ENCODE measurements at places on chromosomes 4 and X.

- no peak for DNase-seq
Measured at GRCh38 chr4:31360786-31361185, 640.6 kb downstream of the PCDH7 start.

- DNase-seq, result no peak
Measured at GRCh38 chr4:139763205-139763604, 97.6 kb downstream of the MGST2 start.

DNA sequence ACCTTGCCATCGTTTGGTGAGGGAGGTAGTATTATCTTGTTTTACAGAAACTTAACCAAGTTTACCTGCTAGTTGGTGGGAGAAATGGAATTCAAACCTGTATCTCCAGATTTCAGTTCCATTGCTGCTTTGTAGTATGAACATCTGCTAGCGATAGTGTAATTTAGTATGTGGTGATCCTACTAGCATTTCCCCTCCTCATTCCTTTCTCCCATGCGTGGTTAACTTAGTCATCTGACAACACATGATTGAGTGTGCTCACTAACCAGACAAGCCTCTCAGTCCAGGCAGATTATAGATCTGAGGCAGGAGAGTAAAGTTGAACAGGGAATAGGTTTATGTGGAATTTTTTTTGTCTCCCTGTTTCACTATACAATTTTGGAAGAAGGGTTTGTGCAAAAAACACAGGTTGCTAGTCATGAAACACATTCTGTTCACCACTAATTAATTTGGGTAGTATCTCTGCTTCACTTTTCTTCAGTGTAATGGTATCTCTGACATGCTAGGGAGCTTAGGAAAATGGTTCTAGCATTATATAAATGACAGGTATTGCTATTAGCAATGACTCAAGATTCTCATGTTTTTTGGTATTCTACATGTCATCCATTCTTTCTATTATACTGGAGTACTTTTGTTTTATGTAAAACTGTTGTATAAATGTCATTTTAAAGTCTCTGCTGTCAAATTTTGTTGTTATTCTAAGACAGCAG is 21.7 kb downstream of the RBPJ start:
- no peak for DNase-seq

GRCh38 chr4:176441594-176441993 is 121.8 kb downstream of the SPCS3 start:
- DNase-seq, result no peak

- no peak for DNase-seq
Measured at GRCh38 chr4:149784018-149784417, 31.6 kb downstream of the IQCM start.

GRCh38 chrX:67692246-67692645 is 148.4 kb downstream of the AR start:
- no peak for DNase-seq

GRCh38 chrX:111355523-111356115 is 56.4 kb downstream of the DCX start:
- DNase-seq, result no peak

DNA sequence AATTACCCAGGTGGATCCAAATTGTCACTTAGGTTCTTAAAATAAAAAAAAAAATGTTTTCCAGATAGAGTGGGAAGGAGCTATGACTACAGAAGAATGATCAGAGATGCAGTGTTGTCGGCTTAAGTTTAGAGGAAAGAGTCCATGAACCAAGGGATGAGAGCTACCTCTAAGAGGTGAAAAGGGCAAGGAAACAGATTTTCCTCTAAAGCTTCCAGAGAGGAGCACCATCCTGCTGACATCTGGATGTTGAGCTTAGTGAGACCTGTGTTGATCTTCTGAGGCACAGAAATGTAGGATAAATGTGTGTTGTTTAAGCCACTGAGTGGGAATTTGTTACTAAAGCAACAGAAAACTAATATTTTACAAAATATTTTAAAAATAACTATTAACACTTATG is 498.7 kb downstream of the SPOCK3 start:
- no peak for DNase-seq

- no peak for DNase-seq
Measured at GRCh38 chr4:12701384-12701783, 782.8 kb downstream of the RAB28 start.

GRCh38 chr4:148164557-148164956 is 277.7 kb downstream of the NR3C2 start:
- DNase-seq, result no peak

DNA sequence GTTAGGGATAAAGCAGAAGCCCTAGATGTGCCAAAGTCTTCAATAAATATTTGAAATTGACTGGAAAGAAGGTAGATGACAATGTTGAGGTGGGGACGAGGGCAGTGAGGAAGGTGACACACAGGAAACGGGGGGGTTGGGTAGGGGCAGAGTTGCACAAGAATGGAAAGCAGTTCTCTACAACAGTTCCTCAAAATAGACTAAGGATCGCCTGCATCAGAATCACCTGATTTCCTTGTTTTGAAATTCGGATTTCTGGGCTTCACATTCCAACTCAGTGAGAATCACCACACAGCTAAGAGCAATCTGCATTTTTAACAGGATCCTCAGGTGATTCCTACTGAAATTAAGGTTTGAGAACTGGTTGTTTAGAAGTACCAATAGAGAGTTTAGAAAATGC is 70.6 kb downstream of the ARFIP1 start:
- no peak for DNase-seq

GRCh38 chrX:105191878-105192277 is 28.6 kb downstream of the TEX13A start:
- DNase-seq, result no peak

DNA sequence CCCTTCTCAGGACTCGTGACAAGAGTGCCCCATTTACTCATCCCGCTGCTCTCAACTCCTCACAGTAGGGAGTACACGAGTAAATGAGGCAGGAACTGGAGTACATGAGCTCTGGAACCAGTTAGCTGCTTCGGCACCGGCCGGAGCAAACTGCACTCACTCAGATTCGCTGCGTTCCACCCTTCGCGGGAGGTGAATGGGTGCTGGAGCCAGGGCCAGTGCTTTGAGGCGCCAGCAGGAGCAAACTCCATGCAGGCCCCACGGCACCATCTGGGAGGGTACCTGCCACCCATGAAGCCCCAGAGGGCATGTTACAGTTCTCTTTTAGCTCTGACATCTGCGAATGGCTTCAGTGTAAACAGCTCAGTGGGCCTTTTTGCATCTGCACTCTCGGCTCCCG is 315.5 kb upstream of the GK2 start:
- DNase-seq, result no peak

GRCh38 chrX:107429090-107429489 is 20.4 kb upstream of the FRMPD3 start:
- peak; percentile 13 for DNase-seq

DNA sequence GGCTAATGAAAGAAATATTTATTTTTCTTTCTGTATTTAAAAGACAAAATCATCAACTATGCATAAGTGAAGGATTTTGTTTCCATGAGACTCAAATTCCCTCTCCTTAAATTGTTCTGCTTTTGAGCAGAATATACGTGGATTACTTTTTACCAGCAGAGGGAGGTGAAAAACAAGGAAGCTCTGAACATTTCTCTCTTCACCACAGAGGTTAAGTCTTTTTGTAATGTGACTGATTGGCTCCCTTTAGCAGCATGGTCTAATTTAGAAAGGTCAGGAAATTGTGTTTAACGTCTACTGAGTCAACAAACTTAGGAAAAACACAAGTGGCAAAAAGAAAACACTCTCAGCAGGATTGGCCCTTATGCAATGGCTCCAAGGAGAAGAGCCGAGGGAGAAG is 55.1 kb upstream of the F9 start:
- DNase-seq, result no peak

- DNase-seq, result no peak
Measured at GRCh38 chr4:70473679-70474078, 1.7 kb downstream of the MUC7 start.

DNA sequence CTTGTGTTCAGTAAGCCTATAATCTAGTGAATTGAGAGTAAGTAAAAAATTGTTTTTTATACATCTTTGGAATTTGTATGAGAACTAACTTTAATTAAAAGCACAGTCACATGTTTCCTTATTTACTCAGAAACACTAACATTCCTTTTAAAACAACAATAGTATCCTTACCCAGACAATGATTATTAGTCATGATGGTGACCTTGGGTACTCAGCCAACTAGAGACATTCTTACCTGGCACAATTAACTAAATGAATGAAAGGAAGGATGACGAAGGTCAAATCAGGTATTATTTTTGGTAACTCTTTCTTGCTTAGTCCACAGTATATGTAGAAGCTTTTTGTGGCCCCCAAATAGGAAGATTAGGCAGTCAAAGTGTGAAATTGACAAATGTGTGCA is 901.0 kb downstream of the FAT4 start:
- DNase-seq, result no peak

DNA sequence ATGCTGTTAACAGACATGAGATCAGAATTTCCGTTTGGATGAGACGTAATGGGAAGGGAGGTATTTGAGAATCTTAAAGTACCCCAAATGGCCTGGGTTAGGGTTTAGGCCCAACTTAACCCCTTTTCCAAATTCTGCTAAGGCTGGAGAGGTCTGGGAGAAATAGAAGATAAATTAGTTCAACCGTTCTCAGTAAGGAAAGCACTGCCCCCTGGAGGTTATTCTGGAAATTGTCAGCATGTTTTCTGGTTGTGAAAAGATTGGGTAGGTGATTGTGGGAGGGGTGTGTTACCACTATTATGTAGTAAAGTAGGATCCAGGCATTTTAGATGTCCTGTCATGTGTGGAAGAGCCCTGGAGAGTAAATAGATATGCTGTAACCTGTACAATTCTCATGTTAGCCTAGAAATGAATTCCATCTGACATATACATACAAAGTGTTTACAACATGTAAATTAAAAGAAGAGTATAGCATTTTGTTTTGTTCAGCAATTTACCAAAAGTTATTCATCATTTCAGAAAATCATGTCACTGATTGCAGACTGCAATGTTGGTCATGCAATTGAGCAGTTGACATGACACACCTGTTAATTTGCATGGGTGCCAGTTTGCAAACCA is 26.8 kb upstream of the GRXCR1 start:
- DNase-seq, result peak; percentile 21

GRCh38 chrX:133175605-133176004 is 42.5 kb downstream of the TFDP3 start:
- DNase-seq, result no peak

GRCh38 chr4:110085131-110085530 is 113.3 kb downstream of the ELOVL6 start:
- DNase-seq, result no peak

GRCh38 chr4:17619416-17620105 is 5.1 kb downstream of the MED28 start:
- no peak for DNase-seq

GRCh38 chr4:54986095-54986846 is 139.1 kb downstream of the KDR start:
- no peak for DNase-seq

- DNase-seq, result no peak
Measured at GRCh38 chr4:119810001-119810400, 181.4 kb upstream of the PDE5A start.

DNA sequence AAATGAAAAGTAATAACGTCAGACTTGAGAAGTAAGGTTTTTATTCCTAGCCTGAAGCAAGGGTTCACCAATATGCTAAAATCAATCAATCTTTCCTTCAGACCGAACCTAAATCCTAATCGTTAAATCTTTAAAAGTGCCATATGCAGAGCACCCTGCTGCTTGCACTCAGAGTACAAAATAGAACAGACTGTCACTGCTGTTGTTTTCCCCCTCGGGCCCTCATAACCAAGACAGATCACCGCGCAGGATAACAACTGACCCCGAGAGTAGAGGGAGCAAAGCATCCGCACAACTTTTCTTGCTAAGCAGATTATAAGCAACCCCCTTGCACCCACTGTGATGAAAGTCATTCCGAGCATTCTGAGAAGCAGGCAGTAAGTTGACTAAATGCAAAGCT is 550.9 kb upstream of the NDST4 start:
- no peak for DNase-seq

DNA sequence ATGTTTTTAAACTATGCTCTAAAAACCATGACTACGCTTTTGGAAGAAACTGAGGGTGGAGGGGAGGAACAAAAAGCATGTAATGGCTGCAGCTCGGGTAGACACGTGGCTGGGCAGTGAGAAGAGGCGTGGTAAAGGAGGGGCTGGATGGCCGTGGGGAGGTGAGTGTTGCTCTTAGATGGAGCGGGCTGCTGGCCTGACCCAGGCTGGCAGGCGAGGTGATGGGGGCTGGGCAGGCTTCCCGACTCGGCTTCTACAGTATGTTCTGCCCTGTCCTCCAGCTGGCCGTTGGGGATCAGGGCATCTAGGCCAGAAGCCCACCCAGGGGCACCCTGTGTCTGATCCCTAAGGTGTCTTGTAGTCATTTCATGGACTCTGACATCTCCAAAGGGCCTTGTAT is 60.7 kb downstream of the EFHC2 start:
- no peak for DNase-seq

DNA sequence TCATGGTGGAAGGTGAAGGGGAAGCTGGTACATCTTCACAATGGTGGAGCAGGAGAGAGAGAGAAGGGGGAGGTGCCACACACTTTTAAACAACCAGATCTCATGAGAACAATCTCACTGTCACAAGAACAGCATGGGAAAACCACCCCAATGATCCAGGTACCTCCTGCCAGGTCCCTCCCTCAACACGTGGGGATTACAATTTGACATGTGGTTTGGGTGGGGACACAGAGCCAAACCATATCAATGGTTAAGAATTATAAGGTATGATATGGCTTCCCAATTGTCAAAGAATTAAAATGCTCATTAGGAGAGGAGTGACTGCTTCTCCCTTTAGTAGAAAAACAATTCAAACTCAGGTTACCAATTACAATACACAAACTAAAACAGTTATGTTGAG is 143.3 kb downstream of the PDLIM5 start:
- DNase-seq, result no peak

DNA sequence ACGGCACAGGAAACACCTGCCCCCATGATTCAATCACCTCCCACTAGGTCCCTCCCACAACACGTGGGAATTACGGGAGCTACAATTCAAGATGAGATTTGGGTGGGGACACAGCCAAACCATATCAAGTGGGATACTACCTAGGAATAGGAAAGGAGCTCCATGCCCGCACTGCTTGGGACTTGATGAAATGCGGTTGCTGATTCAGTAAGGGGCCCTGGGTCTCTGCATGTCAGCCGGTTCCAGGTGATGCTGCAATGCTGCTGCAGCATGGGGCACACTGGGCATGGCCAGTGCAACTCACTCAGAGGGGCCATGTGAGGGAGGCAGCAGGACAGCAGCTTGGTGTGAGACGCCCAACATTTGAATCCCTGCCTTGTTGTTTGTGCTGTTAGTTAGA is 34.0 kb upstream of the MSX1 start:
- DNase-seq, result no peak

Data from activated CD4-positive, alpha-beta T cell treated with anti-CD3 and anti-CD28 coated beads, Interleukin-2, amount 50 U/mL, for 1 hour (primary cell).